Gastroesophageal sphincter (tissue), 4 donors: ENCODE measurements at places on chromosomes 2 and 18.

DNA sequence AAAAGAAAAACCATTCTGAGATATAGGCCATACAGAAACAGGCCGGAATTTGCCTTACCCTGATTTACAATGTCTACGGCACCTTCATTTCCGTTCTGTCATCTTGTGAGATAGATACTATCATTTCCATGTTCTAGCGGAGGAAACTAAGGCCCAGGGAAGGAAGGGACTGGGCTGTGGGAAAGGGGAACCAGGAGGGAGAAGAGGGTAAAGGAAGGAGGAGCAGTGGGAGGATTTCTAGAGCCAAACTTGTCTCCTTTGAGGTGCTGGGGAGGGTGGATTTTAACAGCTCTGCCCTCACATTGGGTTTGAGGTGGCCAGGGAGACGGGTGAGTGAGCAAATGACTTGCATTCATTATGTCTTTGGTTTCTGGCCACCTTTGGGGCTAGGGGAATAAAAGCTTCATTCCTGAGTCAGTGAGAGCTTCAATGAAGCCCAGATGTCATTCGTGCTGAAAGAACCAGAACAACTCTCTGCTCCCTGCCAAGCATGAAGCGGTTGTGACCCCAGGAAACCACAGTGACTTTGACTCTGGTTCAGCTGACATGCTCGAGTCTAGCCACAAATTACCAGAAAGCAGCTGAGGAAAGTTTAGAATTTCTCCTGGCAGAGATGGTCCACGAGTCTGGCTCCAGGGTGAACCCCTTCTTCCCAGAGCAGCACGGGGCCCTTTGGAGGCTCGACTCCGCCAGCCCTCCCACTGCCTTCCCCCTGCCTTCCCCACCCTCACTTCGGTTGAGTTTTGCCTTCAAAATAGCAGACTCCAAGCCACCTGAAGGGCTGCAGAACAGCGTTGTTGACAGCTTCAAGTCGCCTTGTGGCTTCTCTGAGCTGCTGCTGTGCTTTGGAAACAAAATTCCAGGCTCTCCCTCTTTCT, 3.8 kb downstream of the ACTG2 start:
- ATAC-seq = no peak

DNA sequence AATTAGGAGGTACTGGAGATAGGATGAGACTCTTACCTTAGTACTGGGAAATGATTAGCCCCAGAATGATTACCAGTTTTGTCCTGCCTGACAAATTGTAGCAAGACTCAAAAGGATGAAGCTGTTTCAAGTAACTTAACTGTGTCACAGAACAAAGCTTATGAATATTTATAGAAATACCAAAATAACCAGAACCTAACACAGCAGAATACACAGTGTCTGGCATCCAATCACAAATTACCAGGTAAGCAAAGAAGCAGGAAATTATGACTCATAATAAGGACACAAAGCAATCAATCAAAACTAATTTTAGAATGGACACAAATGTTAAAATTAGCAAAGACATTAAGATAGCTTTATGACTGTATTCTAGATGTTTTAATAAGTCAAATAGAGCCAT, 91.9 kb downstream of the CTNNA2 start:
- no peak for ATAC-seq

GRCh38 chr2:28484835-28485234, 11.0 kb upstream of the PLB1 start:
- ATAC-seq = no peak

DNA sequence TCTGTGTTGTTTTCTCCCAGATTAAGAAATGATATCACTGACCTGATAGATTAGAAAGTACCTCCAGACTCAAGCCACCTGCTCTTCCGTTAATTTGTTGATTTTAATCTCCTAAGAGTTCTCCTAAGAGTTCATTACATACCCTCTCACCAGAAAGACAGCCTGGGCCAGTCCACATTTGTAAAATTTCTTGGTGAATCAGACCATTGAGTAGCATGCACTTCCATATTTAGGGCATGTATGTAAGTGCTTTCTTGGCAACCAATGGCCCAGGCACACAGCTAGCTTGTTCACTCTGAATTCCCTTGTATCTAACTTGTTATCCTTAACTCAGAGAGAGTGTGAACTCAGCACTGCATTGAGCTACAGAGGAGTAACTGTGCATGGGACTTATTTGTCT, 158.1 kb upstream of the ACAA2 start:
- ATAC-seq = no peak

DNA sequence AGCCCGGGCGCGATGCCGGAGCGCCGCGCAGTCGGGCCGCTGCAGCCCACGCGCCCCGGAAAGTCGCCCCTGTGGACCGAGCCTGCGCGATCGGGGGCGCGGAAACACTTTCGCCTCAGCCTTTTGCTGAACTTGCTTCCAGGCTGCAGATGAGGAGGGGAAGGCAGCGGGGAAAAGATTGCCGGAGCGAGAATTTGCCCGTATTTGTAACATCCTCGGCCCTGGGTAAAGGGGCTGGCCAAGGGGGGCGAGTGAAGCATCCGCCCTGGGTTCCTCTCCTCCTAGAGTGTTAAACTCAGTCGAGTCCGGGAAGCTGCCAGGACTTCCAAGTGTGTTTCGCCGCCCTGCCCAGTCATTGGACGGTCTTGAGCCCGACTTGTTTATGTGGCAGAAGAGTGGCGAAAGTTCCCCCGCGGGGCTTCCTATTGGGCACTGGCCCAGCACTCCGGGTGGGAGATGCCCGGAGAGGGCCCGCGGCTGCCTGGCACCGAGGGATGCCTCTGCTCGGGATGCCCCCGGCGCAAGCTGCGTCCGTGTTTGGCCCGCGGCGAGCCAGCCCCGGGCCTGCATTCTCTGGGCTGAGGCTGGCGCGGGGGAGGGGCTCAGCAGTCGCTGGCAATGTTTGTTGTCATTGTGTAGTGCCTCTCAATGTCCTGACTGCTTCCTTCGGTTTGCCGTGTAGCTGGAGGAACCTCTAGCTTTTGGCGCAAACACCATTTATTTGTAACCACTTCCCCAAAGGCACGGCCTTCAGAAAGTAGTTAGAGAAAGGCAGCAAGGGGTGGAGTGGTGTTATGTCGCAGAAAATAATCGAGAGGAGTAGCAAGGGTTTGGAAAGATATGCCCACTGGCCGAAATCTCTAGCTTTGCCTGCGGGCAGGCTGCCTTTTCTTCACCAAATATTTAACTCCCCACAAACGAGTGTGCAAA, 1.1 kb downstream of the CYBRD1 start:
- ATAC-seq = peak; percentile 75

DNA sequence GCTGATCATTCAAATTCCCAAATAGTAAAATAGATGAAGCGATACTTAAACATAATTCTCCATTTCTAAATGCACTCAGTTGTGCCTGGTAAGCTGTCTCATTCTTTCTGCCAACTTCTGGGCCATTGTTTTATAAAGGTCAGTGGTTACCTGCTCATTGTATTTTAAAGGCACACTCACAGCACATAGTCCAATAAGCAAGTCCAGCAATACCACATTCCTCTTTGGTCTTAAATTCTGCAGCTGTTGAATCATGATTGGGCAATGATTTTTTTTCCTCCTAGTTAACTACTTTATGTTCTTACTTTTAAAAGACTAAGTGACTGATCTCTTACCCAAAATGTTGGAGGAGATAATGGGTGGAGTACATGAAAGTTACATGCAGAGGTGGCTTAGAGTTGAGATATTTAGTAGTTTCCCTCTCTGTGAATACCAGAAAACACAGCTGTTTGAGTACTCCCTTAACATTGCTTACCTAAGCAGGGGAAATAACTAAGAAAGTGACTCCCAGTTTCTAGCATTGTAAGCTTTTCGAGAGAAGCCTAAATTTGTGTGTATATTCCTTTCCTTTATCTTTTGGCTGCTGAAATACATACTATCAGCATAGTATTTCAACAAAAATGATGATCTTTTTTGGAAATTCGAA, 220.7 kb downstream of the CAMKMT start:
- no peak for ATAC-seq

- no peak for ATAC-seq
These were observed 70.8 kb downstream of the RAPGEF4 start for GRCh38 chr2:172806493-172806892.

DNA sequence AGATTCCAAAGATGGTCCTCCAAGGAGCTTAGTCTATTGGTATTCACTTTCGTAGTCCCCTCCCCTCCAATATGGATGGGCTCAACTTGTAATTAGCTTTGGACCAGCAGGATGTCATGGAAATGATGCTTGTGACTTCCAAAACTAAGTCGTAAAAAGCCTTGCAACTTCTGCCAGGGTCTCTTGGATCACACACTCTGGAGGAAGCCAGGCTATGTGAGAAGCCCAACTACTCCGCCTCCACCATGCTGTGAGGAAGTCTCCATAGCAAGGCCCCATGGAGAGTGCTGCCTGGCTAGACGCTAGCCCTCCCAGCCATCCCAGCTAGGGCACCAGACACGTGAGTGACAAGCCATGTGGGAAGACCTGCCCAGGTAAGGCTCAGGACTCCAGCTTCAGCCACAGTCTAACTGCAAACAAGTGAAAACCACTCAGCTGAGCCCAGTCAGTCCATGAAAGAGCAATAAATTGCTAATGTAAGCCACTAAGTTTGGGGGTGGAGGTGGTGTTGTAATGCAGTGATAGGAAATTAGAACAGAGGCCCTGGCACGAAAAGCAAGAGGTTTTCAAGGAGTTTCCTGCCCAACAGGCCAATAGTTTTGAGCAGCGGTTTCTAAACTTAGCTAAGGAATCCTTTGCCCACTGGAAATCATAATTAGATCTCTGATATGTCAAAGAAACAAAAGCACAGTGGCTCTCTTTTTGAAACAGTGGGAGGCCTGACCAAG, 77.5 kb upstream of the GLI2 start:
- ATAC-seq = no peak

GRCh38 chr2:167783261-167784083, 463.9 kb downstream of the STK39 start:
- ATAC-seq = no peak
